ENCODE measurements at places on chromosomes 4 and X.

GRCh38 chrX:40950546-40950945, 134.7 kb upstream of the USP9X start:
- no peak for DNase-seq

DNA sequence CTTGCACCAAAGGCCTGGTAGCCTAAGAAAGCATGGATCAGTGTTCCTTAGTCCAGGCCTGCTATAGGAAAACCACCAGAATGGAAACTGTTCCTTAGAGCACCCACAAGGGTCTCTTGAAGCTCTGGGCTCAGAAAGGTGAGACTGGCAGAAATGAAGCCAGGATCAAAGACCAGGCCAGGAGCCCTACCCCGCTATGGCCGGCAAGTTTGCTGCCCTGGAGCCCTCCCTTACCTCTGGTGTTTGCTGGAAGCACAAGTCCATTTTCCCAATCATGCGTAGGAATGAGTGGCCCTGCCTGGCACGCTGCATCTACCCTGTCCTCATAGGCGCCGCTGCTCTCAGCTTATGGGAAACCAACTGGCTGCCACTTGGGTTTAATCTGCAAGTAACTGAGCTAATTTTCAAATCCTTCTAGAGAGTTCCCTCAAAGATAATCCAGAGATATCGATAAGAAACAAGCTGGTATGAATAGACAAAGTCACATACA, 37.4 kb downstream of the BCOR start:
- DNase-seq = no peak

DNA sequence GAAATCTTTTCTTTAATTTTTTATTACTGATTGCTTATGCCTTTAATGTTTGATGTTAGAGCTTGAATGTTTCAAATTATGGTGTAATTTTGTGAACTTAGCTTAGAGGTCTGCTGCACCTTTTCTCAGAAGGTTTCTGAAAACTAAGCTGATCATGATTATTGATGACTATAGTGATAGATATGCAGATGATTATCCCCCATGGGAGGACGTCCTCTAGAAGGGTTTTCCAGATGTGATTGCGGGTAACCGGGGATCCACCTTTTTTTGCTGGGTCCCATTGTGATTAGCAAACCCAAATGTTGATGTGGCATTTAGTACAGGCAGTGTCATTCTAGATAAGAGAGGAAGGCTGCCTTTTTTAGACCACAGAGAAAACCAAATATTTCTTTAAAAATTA, 272.9 kb downstream of the FBXO8 start:
- no peak for DNase-seq

- DNase-seq = no peak
Measured at GRCh38 chr4:56861360-56861759, 39.9 kb upstream of the SPINK2 start.

DNA sequence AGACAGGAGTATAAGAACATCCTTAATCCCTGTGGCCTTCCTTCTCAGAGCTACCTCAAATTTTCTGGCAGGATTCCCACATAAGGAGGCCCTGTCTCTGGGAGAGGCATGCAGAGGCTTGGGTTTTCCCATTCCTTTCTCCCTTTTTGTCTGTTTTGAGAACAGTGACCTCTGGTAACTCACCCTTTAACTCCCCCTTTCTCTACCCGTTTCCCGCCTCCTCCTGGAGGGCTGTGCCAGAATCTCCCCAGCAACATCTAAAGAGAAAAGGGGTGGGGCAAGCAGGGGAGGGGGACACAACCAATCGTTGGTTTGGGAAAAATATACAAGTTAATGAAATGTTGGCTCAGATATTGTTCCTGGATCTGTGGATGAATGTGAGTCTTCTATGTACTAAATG, 303.7 kb upstream of the IRS4 start:
- no peak for DNase-seq

GRCh38 chr4:56973336-56973735, 4.1 kb downstream of the NOA1 start:
- no peak for DNase-seq

- no peak for DNase-seq
Measured at GRCh38 chr4:140088323-140088967, 65.5 kb downstream of the MAML3 start.
